ENCODE measurements at places on chromosomes 12 and 14. TPM values are rescaled to one million over a fixed set of nuclear protein-coding genes. Genes with fewer than 3 reads are reported as not detected.

DNA sequence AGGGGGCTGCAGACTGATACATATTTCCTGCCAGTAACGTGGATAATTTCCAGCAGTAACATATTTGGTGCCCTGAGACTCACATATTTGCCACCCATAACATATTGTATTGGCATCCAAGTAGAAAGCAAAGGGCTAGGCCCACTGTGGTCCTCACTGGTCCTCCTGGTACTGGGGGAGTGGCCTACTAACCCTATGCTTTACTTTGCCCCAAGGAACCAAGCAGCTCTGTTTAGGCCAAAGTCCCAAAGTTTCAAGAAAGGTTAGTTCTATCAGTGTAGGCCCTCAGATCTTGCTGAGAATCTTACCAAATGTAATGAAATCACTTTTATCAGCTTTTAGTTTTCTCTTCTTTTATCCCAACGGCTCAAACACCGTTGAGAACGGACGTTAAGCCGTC is 35.4 kb upstream of the NAP1L1 start:
- H3K4me3 ChIP-seq, result no peak overlapping the region
- no peaks in the 10 kb centered on the region for H3K36me3 ChIP-seq
- no peak overlapping the region for H3K27ac ChIP-seq
- H3K27me3 ChIP-seq, result peaks cover 5% of the 10 kb centered on the region

GRCh38 chr14:88437658-88438057 is 52.2 kb downstream of the SPATA7 start:
- H3K4me3 ChIP-seq, result no peak overlapping the region
- no peak for DNase-seq

GRCh38 chr12:111330800-111331752 is 37.8 kb downstream of the PHETA1 start:
- H3K36me3 ChIP-seq, result no peaks in the 10 kb centered on the region
- H3K27ac ChIP-seq, result no peak overlapping the region
- no peak overlapping the region for H3K4me3 ChIP-seq
- peaks cover 5% of the 10 kb centered on the region for H3K4me1 ChIP-seq

DNA sequence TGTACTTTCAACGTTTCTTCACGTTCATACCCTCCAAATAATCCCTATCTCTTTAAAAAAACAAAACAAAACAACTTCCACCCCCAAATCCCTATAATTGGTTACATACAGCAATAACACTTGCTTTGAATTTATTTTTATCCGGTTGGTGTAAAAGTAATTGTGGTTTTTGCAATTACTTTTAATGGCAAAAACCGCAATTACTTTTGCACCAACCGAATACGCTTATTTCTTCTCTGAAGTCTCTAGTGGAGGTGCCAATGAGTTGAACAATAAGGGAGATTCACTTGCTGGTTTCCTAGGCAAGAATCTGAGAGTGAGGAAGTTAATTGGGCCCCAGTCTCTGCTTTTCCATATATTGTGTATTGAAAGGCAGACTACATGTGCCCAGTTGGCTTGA is 133.3 kb downstream of the DACT1 start:
- no peaks in the 10 kb centered on the region for H3K27me3 ChIP-seq
- no peaks in the 10 kb centered on the region for H3K36me3 ChIP-seq
- no peak for DNase-seq
- no peaks in the 10 kb centered on the region for H3K4me1 ChIP-seq
- H3K4me3 ChIP-seq, result no peak overlapping the region
- H3K27ac ChIP-seq, result no peak overlapping the region

GRCh38 chr12:4084573-4084972 is 189.0 kb upstream of the CCND2 start:
- H3K4me1 ChIP-seq, result peaks cover 7% of the 10 kb centered on the region
- DNase-seq, result no peak
- H3K27me3 ChIP-seq, result peaks cover 4% of the 10 kb centered on the region
- peaks cover 2% of the 10 kb centered on the region for H3K36me3 ChIP-seq
- H3K27ac ChIP-seq, result no peak overlapping the region

PTGER2 gene
- 67.9 TPM for total RNA-seq

GRCh38 chr14:33792009-33792719 is 158.7 kb downstream of the EGLN3 start:
- H3K36me3 ChIP-seq, result no peaks in the 10 kb centered on the region
- peaks cover 27% of the 10 kb centered on the region for H3K27me3 ChIP-seq

EIF2S3B gene
- 0.20 TPM for total RNA-seq

C3AR1 gene
- total RNA-seq, result 0.60 TPM

DNA sequence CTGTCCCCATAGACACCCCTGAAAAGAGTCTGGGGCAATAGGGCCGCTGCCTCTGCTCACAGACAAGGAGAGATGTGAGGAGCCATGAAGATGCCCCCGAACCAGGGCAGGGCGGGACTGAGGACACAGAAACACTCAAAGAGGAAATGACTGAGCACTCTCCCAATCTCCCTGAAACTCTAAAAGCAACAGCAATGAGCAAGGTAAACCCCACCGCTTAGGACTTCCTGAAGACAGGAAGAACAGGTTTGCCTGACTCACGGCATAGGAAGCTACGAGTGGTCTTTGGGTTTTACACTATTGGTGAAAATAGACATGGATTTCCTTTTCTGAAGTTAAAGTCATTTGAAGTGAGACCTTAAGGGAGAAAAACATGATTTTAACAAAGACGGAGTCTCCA is 32.5 kb downstream of the STX2 start:
- H3K27me3 ChIP-seq, result no peaks in the 10 kb centered on the region
- H3K4me3 ChIP-seq, result no peak overlapping the region
- no peaks in the 10 kb centered on the region for H3K4me1 ChIP-seq
- H3K36me3 ChIP-seq, result peaks cover 37% of the 10 kb centered on the region
- H3K27ac ChIP-seq, result no peak overlapping the region

Measured in activated T-helper 1 cell treated with anti-CD3 and anti-CD28 coated beads, Interleukin-12 subunit alpha, Interleukin-12 subunit beta, Interleukin-2, Interleukin-4 antibody, amounts not matched to agents 30 ng/mL and 10 ng/mL and 1 ng/mL, durations not matched to agents 14 hours and 24 hours and 36 hours (primary cell).